Pancreas (tissue), 10 donors: ENCODE measurements at places on chromosomes 6 and 20. TPM values are rescaled to one million over a fixed set of nuclear protein-coding genes. Genes with fewer than 3 reads are reported as not detected.

GRCh38 chr6:7664003-7664402 is 61.9 kb upstream of the BMP6 start:
- no peaks in the 10 kb centered on the region for H3K27me3 ChIP-seq
- DNase-seq = no peak
- H3K36me3 ChIP-seq = no peaks in the 10 kb centered on the region
- H3K27ac ChIP-seq = no peak overlapping the region
- no peak overlapping the region for H3K4me3 ChIP-seq
- no peaks in the 10 kb centered on the region for H3K4me1 ChIP-seq

- H3K27ac ChIP-seq = no peak overlapping the region
- no peaks in the 10 kb centered on the region for H3K36me3 ChIP-seq
- DNase-seq = no peak
Observed at GRCh38 chr6:46051962-46052361, 36.3 kb upstream of the CLIC5 start.

GRCh38 chr6:79307321-79308036 is 73.0 kb upstream of the HMGN3 start:
- H3K27me3 ChIP-seq = no peaks in the 10 kb centered on the region
- no peak overlapping the region for H3K27ac ChIP-seq

DNA sequence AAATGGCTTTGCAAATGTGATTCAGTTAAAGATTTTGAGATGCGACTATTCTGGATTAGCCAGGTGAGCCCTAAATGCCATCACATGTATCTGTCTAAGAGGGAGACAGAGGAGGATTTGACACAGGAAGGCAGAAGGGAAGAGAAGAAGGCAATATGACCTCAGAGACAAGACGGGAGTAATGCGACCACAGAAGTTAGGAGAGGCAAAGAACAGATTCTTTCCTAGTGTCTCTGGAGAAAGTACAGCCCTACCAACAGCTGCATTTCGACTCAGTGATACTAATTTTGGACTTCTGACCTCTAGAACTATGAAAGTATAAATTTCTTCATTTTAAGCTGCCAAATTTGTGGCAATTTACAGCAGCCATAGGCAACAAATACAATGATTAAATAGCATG is 24.2 kb upstream of the TPD52L1 start:
- no peak overlapping the region for H3K27ac ChIP-seq
- H3K4me3 ChIP-seq = no peak overlapping the region
- no peaks in the 10 kb centered on the region for H3K27me3 ChIP-seq
- H3K4me1 ChIP-seq = no peaks in the 10 kb centered on the region

GRCh38 chr20:39190666-39191570 is 228.8 kb downstream of the DHX35 start:
- H3K27ac ChIP-seq = no peak overlapping the region
- no peaks in the 10 kb centered on the region for H3K36me3 ChIP-seq
- no peak for DNase-seq
- H3K27me3 ChIP-seq = no peaks in the 10 kb centered on the region
- no peak overlapping the region for H3K4me3 ChIP-seq
- H3K4me1 ChIP-seq = no peaks in the 10 kb centered on the region

GRCh38 chr20:60473211-60473610 is 515.0 kb downstream of the CDH26 start:
- no peaks in the 10 kb centered on the region for H3K27me3 ChIP-seq
- no peaks in the 10 kb centered on the region for H3K36me3 ChIP-seq
- no peaks in the 10 kb centered on the region for H3K4me1 ChIP-seq
- DNase-seq = no peak
- H3K27ac ChIP-seq = no peak overlapping the region

DNA sequence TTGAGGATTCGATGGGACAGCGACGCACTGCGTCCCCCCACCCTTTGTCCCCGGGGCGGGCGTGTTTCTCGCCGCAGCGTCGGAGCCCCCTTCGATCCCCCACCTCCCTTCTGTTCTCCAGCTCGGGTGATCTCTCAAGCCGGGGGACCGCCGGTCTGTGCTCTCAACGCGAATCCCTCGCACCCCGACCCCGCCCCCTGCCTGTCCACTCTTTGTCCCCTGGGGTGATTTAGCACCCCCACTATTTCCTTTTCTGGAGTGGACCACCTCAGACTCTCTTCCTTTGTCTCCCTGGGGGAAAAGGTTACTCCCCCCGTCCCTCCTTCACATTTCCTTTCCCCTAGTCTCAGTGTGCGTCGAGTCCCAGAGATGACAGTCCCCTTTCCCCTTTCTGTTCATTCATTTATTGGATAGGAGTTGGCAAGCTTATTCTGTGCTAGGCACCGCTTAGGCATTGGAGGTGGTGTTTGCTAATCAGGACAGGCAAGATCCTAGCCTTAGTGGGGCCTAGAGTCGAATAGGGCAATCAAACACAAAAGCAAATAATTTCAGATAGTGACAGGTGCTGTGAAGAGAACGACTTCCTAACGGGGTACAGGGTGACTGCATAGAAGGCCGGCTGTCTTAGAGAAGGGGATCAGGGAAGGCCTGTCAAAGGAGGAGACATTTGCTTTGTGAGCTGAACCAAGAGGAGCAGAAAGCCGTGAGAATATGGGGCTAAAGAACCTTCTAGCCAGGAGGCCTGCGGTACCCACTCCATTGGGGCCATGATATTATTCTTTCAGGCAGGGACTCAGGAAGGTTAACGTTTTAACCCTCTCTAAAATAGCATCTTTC is 741 bp downstream of the PTPN1 start:
- H3K4me1 ChIP-seq = peaks cover 25% of the 10 kb centered on the region
- H3K36me3 ChIP-seq = no peaks in the 10 kb centered on the region
- no peaks in the 10 kb centered on the region for H3K27me3 ChIP-seq
- peak overlapping the region; percentile 72 for H3K27ac ChIP-seq
- DNase-seq = peak; percentile 68

- no peak for DNase-seq
- H3K36me3 ChIP-seq = no peaks in the 10 kb centered on the region
- no peak overlapping the region for H3K27ac ChIP-seq
- no peaks in the 10 kb centered on the region for H3K27me3 ChIP-seq
- no peaks in the 10 kb centered on the region for H3K4me1 ChIP-seq
- no peak overlapping the region for H3K4me3 ChIP-seq
Observed at GRCh38 chr6:16278048-16278724, 39.8 kb downstream of the GMPR start.

- H3K27ac ChIP-seq = no peak overlapping the region
- H3K27me3 ChIP-seq = no peaks in the 10 kb centered on the region
- DNase-seq = no peak
- no peaks in the 10 kb centered on the region for H3K4me1 ChIP-seq
Observed at GRCh38 chr6:93163146-93163545, 256.2 kb downstream of the EPHA7 start.

GRCh38 chr20:9626357-9626756 is 112.0 kb downstream of the LAMP5 start:
- H3K4me3 ChIP-seq = no peak overlapping the region
- H3K36me3 ChIP-seq = no peaks in the 10 kb centered on the region
- no peaks in the 10 kb centered on the region for H3K27me3 ChIP-seq
- no peak for DNase-seq
- H3K4me1 ChIP-seq = no peaks in the 10 kb centered on the region

- peak overlapping the region; percentile 95 for H3K4me3 ChIP-seq
- peak overlapping the region; percentile 75 for H3K27ac ChIP-seq
- no peaks in the 10 kb centered on the region for H3K4me1 ChIP-seq
- no peaks in the 10 kb centered on the region for H3K36me3 ChIP-seq
Observed at GRCh38 chr6:138692978-138693909, 80.3 kb upstream of the CCDC28A start.

- no peak for DNase-seq
- no peak overlapping the region for H3K27ac ChIP-seq
- no peaks in the 10 kb centered on the region for H3K27me3 ChIP-seq
- no peaks in the 10 kb centered on the region for H3K36me3 ChIP-seq
- no peak overlapping the region for H3K4me3 ChIP-seq
Observed at GRCh38 chr6:34519971-34520644, 36.0 kb downstream of the SPDEF start.

- no peaks in the 10 kb centered on the region for H3K27me3 ChIP-seq
- no peak for DNase-seq
- no peaks in the 10 kb centered on the region for H3K36me3 ChIP-seq
- H3K4me3 ChIP-seq = no peak overlapping the region
- H3K27ac ChIP-seq = no peak overlapping the region
- no peaks in the 10 kb centered on the region for H3K4me1 ChIP-seq
Observed at GRCh38 chr6:51562198-51562597, 525.2 kb downstream of the PKHD1 start.

DNA sequence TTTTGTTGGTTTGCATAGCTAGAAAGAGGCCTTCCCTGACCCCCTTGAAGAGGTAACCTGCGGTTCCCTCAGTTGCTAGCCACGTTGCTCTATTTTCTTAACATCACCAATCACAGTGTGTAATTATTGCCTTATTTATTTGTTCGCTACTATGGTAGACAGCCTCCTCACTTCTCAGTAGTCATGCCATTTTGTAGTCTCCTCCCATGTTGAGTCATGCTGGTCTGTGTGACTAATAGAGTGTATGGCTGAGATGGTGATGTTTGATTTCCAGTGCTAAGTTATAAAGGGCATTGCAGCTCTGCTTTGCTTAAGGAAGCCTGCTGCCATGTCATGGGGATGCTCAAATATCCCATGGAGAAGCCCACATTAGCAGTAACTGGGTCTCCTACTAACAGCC is 236.6 kb upstream of the CHD6 start:
- H3K27ac ChIP-seq = no peak overlapping the region
- H3K4me1 ChIP-seq = no peaks in the 10 kb centered on the region

DNA sequence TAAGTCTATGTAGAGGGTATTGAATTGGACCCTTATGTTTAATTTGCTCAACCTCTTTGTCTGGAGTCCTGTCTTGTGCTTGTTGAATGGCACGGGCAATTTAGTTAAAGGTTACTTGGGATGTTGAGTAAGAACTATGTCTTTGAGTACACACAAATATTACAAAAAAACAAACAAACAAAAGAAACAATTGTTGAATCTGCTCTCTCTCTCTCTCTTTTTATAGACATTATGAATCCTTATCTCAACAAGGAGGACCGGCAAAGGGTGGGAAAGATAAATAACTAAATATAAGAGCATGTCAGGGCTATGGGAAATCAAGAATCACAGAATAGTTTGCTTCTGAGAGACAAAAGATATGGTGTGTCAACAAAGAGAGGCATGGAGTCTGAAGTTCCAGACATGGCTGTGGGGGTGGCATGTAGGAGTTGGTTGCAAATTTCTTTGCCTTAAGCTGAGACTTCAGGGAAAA is 608.6 kb downstream of the UTRN start:
- no peaks in the 10 kb centered on the region for H3K27me3 ChIP-seq
- H3K36me3 ChIP-seq = no peaks in the 10 kb centered on the region
- no peak overlapping the region for H3K27ac ChIP-seq

GRCh38 chr20:64099086-64099786 is 8.1 kb downstream of the NPBWR2 start:
- no peaks in the 10 kb centered on the region for H3K27me3 ChIP-seq
- no peak overlapping the region for H3K27ac ChIP-seq
- no peaks in the 10 kb centered on the region for H3K36me3 ChIP-seq
- peaks cover 3% of the 10 kb centered on the region for H3K4me1 ChIP-seq

GRCh38 chr20:20992277-20992676 is 113.9 kb downstream of the LINC00237 start:
- no peak for DNase-seq
- H3K4me3 ChIP-seq = no peak overlapping the region
- no peaks in the 10 kb centered on the region for H3K27me3 ChIP-seq
- H3K4me1 ChIP-seq = no peaks in the 10 kb centered on the region

DNA sequence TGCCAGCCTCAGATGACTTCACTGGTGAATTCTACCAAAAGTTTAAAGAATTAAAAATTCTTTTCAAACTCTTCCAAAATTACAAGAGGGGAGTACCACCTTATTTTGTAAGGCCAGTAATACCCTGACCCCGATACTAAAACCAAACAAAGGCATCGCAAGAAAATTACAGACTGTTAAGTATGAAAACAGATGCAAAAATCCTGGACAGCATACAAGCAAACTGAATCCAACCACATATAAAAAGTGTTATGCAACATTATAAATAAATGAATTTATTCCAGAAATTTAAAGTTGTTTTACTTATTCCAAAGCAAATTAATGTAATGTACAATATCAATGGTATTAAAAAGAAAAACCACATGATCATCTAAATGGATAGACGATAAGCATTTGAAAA is 873.6 kb upstream of the GJE1 start:
- H3K27ac ChIP-seq = no peak overlapping the region
- DNase-seq = no peak
- no peaks in the 10 kb centered on the region for H3K4me1 ChIP-seq
- H3K27me3 ChIP-seq = no peaks in the 10 kb centered on the region

- DNase-seq = no peak
- H3K27me3 ChIP-seq = no peaks in the 10 kb centered on the region
- no peaks in the 10 kb centered on the region for H3K36me3 ChIP-seq
- H3K4me1 ChIP-seq = no peaks in the 10 kb centered on the region
Observed at GRCh38 chr6:78199044-78199443, 546.2 kb downstream of the MEI4 start.

The AGER gene
- total RNA-seq = 2.0 TPM

The DUSP15 gene
- total RNA-seq = 0.92 TPM

The FAM217A gene
- 0.69 TPM for total RNA-seq

The CYP21A2 gene
- 0.76 TPM for total RNA-seq

The CPNE5 gene
- 1.5 TPM for total RNA-seq

The SLX4IP gene
- 3.8 TPM for total RNA-seq

The SLC22A7 gene
- total RNA-seq = not detected

The SLC44A4 gene
- 4.6 TPM for total RNA-seq

The MEI4 gene
- 1.9 TPM for total RNA-seq

The RNASET2 gene
- 55.2 TPM for total RNA-seq

The GTSF1L gene
- total RNA-seq = not detected
